ENCODE measurements at places on chromosomes 2 and 18.

- DNase-seq, result no peak
Measured at GRCh38 chr2:100180503-100180902, 38.1 kb upstream of the AFF3 start.

DNA sequence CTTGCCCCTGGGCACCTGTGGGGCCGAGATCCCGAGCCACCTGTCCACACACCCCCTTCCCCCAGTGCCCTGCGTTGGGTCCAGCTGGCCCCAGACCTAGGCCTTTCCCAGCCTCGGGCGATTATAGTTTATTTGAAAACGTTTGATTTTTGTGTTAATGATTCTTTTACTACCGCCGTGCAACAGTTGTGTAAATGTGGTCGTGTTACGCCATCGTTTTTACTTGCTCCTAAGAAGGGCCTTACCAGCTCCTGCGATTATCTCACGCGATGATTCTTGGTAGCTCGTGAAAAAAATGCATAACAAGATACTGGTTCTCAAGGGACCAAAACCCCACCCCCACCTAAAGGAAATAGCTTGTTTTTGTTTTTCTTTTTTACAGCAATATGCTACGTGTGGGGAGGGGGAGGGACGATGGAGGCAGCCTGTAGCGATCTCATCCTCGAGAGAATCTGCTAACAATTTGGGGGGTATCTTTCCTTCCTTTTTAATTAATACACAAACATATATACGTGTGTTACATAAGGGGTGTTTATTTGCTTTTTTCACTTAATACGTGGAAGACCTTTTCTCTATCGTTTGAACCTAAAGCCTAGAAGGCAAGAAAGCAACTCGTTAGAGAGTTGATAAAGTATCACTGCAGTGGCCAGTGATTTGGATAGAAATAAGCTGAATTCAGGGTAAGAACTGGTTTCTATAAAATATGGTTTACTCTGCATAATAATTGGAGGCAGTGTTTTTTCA lies 1.0 kb downstream of the ZDBF2 start:
- no peak for DNase-seq

DNA sequence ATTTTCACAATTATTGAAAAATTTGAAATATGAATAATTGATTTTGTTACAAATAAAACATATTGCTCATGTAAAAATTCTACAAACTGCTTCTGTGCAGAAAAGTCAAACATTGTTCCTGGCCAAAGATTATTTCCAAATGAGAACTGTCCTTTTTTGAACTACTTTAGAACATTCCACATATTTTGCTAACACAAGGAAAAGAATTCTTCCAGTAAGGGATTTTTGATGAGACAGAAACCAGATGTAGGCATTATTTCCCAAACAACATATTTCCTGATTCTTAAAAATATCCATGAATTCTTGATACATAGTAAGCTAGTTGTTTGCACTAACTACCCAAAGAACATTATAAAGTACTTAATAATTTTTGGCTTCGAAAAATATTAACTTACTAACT lies 715.2 kb downstream of the CCDC85A start:
- DNase-seq, result no peak

DNA sequence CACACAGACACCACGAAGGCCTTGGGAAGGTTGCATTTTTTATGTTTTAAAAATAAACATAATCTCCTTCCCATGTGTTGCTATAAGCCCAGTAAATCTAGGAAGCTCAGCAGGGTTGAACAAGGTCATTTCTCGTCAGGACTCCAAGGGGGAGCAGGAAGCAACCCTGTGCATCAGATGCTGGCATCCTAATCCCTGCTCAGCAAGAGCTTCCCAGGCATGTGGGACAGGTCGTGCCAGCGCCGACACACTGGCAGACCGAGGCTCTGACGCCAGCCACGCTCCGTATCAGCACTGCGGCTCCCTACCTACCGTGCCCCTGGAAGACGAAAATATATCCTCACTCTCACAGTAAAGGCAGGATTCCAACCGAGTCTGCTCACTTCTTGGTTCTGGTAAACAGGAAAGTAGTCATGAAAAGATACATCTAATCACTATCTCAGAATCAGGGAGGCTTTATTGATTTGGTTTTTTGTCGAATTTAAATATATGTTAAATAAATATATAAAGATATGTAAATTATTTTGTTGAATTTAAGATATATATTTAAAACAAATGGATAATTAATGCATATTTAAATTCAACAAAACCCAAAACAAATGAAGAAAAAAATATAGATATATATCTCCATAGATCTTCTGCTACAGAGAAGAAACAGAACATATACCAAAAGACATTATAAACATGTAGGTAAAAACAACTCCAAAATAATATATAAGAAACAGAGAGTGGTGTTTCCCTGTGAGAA lies 61.4 kb downstream of the TXNL1 start:
- no peak for DNase-seq

DNA sequence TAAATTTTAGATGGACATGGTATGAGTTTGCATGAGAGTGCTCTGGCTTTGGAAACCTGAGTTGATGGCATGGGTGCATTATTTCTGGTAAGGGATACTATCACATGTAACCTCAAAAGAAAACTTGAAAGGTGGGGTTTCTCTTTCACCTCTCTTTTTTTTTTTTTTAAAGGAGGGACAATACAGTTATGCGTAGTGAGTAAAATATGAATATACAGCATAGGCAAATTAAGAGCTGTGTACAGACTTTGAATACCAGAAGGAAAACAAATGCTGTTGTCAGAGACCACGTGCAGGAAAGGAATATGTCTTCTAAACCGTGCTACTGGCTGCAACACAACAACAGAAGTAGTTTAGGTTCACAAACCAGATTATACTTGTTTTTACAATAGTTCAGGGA lies 82.1 kb downstream of the MAP4K4 start:
- no peak for DNase-seq

GRCh38 chr18:23526501-23527063 lies 23.3 kb downstream of the RMC1 start:
- no peak for DNase-seq

GRCh38 chr2:231371430-231372054 lies 24.0 kb upstream of the B3GNT7 start:
- no peak for DNase-seq

DNA sequence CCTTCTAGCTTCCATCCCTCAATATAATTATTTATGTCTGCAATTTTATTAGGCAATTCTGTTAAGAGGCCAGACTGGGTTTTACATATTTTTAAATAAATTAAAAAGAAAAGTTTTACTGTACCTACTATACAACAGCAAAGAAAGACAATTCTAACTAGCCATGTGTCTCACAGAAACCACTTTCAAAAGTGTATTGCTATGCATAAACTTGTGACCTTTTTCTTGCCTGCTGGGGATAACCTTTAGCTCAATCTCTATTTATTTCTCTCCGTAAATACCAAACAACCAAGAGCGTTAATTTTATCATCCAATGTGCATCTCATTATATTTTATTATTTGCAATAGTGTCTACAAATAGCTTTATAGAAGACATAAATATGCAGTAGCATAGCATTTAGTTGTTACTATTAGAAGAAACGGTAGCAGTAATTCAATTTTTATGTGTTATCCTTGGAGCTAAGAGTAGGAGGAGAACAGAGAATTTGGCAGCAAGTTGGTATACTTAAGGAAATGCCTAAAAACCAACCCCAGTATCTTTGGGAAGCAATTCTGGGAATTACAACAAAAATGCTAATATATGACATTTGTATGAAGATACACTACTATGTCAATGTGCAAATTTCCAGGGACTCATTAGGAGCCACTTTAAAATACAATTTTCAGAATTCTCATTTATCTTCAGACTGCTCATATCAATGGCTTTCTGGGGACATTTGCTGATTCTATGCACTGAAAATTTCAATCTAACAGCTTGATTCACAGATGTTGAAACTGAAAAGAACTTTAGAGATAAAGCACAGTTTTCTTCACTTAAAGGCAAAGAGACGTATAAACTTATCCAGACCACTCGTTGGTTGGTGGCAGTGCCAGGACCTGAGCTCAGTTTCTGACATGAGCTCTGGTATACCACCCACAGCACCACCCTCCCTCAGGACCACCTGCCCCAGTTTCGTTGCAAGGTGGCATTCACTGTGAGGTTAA lies 23.0 kb upstream of the RTN4 start:
- DNase-seq, result no peak

DNA sequence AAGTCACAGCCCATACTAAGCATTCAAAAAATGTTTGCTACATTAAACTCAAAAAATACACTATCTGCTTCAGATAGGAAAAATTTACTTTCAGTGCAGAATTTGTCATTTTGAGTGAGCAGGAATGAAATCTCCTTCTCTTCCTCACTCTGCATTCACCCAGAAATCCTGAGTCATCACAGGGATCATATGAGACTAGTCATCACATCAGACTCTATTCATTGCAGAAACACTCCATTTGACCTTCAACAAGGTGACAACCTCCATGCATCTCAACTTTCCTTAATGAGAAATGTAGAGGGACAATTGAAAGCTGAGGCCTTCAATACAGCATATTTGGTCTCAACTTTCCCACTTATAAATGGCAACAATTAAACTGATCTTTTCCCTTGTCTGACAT lies 130.4 kb upstream of the CYP26B1 start:
- no peak for DNase-seq

DNA sequence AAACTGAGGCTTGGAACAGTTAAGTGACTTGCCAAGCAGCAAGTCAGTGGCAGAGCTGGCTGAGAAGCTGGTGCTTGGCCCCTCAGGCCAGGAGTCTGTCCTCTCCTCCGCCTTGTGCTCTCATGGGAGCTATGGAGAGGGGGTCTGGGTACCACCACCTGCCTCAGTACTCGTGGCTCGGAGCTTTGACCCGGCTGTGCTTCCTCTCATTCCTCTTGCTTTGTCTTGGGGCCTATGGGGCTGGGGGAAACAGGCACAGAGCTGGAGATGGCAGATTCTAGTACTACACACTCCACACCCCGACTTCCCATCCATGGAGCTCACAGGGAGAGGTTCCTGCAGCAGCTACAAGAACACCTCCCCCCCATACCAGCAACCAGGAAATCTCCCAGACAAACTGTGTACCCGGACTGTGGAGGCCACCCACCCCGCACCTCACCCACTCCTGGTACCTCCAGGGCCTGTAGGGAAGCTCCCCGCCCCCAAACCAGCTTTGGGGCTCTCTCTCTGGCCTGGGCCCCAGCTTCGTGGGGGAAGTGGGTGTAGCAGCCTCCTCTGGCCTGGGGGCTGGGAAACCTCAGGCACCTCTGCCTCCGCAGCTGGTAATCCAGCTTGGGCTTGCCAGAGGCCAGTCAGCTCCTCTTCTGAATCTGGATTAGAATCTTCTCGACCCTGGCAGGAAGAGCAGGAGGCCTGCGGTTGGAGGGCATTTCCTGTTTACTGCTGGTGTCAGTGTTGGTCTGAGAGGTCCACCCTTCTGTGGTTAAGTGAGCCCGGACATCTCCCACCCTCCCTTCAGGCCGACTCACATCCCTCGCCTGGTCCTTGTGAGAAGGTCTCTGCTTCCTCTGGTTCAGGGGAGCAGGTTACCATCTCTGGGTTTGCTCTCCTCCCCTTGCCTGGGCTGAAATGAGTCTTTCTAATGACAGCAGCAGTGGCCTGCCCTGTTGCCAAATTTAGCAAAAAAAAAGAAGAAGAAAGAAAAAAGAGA lies 22.3 kb upstream of the RHOB start:
- no peak for DNase-seq

DNA sequence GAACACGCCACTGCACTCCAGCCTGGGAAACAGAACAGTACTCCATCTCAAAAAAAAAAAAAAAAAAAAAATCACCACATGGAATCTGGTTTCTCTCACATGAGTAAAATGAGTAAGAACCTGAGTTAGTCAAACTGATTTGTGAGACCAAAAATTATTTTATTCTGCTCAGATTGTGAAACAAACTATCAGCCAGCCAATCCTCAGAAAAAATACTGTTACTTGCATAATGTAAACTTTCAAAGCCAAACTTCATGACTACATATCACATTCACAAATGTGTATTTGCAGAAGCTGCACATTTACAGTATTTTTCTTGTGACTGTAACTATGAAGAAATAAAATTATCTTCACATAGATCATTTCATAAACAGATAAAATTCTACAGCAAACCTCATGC lies 23.2 kb downstream of the SUMO1 start:
- no peak for DNase-seq

DNA sequence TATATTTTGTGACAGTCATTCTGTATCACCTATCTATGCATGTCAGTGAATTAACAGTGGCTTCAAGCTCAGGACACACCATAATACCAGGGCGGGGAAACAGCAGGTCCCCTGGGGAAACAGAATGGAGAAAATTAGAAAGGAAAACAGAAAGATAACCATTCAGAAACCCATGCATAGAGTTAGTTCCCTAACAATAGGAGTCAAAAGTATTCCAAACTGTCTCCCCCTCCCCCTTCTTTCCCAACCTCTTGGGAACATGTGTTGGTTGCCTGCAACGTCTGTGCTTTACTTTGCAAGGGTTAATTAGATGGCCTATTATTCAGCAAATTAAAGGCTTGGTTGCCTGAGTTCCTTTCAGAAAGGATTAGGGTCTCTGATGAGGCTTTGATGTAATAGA lies 176.4 kb downstream of the MYO3B start:
- no peak for DNase-seq

DNA sequence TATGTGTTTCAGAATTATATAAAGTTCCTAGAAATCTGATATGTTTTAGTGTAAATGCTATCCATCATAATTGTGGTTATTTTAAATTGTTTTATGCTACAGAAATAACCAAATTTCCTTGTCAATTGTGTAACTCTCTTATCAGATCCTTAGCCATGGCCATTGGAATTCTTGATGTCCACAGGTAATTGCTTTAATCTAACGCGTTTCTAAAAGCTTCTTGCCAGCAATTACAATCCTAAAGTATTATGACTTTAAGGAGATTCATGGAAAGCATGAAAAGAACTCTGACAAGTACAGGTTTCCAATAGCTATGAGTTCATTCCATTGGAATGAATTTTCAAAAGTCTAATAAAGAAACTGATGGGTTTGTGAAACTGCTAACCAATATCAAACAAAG lies 472.1 kb downstream of the ERBB4 start:
- DNase-seq, result no peak

GRCh38 chr18:48766487-48766886 lies 184.3 kb downstream of the SMAD7 start:
- DNase-seq, result no peak

DNA sequence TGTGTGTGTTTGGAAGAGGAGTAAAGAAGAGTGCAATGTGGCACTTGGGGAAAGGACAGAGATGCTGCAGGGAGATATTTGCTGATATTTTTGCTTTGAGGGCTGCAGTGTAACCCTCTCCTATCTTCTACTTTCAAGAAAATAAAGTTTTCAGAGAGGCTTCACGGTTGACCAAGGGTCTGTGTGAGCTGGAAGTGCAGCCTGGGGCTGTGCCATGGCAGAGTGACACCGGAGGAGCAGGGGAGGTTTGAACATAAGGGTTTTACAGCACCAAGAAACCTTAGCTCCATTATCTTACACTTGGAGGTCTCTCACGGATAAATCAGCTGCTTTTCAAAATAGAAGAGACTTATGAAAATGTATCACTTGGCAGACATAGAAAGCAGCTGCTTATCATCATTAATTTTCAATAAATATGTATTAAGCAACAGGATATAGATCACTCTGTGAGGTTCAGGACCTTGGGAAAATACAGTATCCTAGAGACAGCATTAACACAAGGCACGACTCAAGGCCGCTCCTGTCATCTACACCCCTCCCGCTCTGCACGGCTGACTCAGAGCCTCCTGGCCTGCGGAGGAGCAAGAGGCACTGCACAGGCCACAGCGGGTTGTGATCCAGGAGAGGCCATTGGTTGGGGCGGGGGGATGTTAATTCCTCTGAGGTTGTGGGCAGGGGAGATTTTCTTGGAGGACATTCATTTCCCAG lies 127.8 kb downstream of the COPS8 start:
- no peak for DNase-seq
